Fibroblast of skin of abdomen (primary cell): ENCODE measurements at places on chromosomes 11 and 22.

DNA sequence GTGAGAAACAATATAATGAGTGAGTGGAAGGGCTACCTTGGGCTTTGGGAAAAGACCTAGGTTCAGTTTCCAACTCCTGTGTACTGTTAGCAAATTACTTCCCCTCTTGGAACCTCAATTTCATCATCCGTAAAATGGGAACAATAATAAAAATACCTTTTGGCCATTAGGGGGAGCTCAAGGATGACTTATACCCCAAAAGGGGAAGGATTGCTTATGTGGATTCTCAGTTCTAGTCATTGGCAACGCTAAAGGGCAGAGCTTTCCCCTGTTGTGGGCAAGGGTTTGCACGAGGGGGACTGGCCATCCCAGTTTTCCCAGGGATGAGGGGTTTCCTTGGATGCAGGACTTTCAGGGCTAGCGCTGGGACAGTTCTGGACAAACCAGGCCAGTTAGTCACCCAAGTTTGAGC is 3.1 kb upstream of the COMMD9 start:
- DNase-seq = peak; percentile 32

DNA sequence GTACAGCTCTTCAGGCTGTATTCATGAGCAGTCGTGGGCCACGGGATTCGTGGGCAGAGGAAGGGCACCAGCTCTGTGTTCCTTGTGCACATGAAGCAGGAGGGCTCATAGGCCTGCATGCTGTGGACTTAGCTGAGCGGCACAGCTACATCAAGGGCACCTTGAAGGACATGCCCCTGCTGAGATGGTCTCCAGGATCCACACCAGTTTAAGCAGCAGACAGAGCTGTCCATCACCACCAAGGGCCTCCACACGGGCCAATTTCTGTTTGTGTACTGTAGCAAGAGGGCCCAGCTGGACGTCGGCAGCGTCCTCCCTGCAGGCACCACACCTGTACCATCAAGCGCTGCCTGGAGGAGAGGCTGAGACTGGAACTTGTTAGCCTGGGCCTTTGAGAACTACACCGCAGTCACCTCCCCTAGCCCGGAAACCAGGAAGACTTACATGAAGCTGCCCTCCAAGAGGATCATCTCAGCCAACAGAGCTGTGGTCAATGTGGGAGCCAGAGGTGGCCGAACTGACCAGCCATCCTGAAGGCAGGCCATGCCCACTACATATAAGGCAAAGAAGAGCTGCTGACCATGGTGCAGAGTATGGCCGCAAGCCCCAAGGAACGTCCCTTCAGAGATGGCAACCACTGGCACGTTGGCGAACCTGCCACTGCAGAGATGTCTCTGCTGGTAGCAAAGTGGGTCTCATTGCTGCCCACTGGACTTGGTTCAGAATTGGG is 32.7 kb upstream of the GNB1L start:
- no peak for DNase-seq

DNA sequence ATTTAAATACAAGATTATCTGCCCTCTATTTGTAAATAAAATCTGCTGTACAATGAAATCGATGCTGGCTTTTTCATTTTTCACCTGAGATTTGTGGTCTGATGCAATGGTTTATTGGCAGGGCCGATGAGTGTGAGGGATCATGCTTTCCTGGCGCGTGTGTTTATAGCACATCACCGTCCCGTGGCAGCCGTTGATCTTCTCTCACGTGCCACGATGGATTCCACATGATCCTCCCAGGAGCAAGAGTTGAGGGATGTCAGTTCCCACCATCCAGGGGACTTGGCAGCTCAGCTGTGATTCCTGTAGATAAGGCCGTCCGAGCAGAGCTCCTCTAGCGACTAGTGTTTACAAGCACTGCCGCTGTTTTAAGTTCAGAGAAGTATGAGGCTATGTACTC is 213.7 kb downstream of the TBC1D22A start:
- DNase-seq = no peak

- DNase-seq = peak; percentile 82
These were observed 14.5 kb downstream of the MAP6 start for GRCh38 chr11:75654314-75654713.

DNA sequence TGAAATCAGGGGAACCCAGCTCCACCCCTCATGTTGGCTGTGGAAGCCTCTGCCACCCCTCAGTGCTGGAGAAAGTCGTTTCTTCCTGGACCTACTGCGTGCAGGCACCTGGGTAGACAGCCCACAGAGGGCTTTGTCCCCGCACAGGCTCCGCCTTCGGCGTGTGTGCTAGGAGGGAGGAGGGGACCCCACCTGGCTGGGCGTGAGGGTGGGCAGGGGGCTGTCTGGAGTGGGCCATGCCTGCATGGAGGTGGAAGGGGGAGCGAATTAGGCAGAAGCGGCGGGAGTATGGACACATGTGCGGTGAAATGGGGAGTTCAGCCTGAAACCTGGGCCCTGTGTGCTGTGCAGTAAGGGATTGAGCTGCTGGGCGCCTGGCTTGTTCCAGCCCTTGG is 49.3 kb downstream of the FBLN1 start:
- DNase-seq = no peak

DNA sequence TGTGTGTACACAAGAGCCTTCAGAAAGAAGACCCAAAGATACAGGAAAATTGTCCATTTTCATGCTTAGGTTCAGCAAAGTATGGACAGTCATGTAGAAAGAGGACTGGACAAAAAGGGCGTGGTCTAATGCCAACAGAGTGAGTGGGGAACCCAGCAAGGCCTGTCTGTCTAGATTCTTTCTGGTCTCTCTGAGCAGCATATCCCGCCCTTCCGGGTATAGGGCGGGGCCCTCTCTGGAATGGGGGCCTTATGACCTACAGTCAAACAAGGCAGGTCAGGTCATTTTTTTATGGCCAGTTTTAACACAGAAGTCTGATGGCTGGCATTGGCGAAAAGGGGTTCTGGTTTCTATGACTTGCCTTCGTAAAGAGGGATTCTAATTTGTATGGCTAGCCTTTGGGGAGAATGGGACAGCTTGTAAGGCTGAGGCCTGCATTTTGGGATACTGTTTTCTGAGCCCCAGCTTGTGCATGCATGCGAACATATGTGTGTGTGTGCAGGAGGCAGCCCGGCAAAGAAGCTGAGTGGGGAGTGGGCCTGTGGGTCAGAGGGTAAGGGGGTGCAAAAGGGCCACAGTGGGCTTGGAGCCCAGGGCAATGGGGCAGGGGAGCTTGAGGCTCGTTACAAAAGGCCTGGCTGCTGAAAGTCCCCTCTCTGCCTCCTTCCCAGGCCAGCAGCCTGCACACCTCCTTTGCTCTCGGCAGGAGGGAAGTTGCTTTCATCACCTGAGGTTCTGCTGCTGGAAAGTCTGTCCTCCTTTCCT is 130.5 kb upstream of the B3GAT1 start:
- DNase-seq = no peak

GRCh38 chr22:26553056-26553752 is 36.7 kb downstream of the TPST2 start:
- peak; percentile 92 for DNase-seq

GRCh38 chr22:38338772-38339379 is 21.6 kb upstream of the CSNK1E start:
- no peak for DNase-seq
